ENCODE measurements at places on chromosomes 2 and 18.

GRCh38 chr2:172361840-172362239 lies 65.5 kb upstream of the ITGA6 start:
- no peak for DNase-seq

DNA sequence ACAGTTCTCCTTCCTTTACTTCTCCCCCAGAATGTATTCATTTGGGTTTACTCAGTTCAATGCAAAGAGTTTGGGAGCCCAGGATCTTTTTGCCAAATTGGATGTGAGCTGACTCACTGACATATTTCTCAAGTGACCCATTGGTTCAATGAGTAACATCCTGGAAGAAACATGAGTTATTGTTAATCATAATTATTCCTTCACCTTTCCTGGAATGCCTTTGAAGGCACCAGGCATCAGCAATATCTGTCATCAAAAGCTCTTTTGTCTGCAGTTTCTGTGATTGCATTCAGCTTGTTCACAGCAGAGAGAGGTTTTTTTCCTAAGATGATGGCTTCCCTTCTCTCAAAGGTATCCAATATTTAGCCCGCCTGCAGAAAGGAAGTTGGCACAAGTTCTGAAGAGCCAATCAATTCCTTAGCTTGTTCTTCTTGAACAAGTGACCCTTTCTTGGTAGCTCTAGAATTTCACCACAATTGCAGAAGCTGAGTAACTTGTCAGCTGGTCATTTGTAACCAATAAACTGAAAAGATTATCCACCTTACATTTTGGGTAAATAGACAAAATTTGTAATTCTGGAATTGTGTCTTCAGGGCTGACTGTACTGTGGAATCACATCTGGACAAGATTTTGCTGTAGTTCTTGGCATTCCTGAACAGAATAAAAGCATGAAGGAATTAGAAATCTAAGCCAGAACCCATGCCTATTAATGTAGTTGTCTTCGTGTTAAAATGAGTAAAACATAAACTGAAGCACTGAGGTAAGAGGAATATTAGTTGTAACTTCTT lies 72.2 kb upstream of the TMEM17 start:
- no peak for DNase-seq

- DNase-seq = peak; percentile 84
Observed at GRCh38 chr2:176648700-176649297, 379.6 kb downstream of the MTX2 start.

- DNase-seq = no peak
Observed at GRCh38 chr2:38301969-38302702, 74.9 kb downstream of the ATL2 start.

GRCh38 chr2:167544602-167545001 lies 656.3 kb downstream of the XIRP2 start:
- no peak for DNase-seq

GRCh38 chr2:230873661-230874401 lies 9.1 kb downstream of the ITM2C start:
- no peak for DNase-seq

GRCh38 chr2:143476336-143477087 lies 347.3 kb downstream of the ARHGAP15 start:
- DNase-seq = no peak

GRCh38 chr2:204274429-204274828 lies 270.8 kb upstream of the PARD3B start:
- no peak for DNase-seq
